ENCODE measurements at places on chromosomes 2 and 18.

- no peak for DNase-seq
These were observed 36.7 kb downstream of the ADCYAP1 start for GRCh38 chr18:941331-941730.

GRCh38 chr2:26355038-26355995 lies 8.7 kb upstream of the ADGRF3 start:
- no peak for DNase-seq

GRCh38 chr2:96655526-96655925 lies 13.0 kb downstream of the FER1L5 start:
- DNase-seq, result no peak

DNA sequence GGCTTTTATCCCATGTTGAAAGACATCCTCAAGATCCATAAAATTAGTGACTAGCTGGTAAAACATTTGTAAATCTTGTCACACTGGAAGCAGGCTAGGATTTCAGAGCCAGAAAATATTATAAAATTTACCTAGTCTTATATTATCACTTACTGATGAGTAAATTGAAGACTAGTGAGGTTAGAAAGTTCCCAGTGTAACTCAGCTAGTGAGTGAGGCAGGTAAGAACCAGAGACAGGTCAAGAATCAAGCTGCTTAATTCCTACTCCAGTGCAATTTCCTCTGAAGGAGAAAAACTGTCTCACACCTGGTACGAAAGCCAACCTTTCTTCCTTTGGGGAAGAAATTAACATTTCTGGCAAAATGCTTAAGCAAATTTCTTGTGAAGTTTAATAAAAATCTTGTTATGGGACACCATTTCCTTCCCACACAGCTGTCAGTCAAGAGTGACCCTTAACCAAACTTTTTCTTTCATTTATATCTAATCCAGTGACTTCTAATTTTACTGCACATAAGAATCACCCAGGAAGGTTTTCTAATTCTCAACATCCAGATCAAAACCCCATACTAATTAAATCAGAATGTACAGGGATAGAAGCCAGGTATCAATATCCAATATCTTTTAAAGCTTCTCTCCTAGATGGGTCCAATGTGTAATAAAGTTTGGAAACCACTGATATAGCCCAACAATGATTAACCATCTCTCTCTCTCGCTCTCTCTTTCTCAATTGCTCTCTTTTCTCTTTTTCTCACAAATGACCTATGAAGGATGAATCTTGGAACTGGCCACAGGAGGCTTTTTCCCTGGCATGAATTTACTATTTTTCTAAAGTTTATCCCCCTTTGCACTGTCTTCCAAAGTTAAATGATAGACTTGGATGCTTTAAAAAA lies 264.3 kb upstream of the SLC39A10 start:
- DNase-seq, result no peak

GRCh38 chr2:55051026-55051866 lies 995 bp upstream of the RTN4 start:
- DNase-seq, result no peak

- DNase-seq, result no peak
These were observed 205.1 kb downstream of the CTIF start for GRCh38 chr18:48743886-48744285.

DNA sequence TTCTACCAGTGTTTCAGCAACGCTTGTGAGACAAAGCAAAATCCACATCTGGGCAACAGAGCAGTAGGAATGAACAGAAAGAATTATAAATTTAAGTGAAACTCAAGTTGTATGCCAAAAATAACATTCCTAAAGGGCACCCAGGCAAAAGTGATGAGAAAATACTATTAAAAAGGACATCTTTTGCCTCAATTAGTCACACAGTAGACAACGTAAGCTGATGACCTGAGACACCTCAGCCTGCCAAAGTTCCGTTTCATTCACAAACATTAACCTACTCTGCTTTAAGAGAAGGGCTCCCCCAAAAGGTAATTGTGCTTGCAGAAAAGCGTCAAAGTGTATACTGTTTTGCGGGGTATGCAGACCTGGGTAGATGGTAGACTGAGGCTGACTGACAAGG lies 7.2 kb downstream of the HDLBP start:
- no peak for DNase-seq

DNA sequence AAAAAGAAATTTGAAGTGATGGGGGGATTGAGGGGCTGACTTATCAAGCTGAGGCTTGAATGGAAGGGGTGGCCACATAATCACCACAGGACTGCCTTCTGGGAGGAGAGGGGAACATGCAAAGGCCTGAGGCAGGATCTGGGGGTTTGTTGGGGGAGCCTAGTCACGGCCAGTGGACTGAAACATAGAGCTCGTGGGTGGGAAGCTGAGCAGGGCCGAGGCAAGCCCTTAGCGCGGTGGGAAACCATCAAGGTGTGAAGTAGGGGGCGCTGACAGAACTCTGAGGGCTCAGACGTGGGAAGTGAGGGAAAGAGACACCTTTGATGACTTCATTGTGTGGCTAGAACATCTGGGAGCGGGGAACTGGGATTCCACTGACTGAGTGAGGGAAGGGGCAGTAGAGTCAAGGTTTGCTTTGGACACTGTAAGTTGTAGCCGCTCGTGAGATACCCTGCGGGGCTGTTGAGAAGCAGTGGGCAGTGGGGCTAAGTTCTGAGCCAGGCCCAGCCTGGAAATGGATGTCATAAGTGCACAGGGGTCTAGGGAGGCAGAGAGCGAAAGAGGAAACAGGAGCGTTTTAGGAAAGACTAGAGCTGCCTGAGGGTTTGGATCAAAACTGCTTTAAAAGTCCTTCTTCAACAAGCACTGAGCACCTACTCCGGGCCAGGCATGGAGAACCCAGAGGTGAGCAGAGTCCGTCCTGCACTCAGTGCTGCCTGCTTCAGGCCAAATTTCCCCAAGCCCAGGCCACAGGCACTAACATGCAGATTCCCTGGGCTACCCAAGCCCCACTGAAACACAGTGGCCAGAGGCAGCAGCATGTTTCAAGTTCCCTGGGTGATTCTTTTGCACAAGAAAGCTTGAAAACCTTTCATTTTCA lies 686 bp upstream of the SNORC start:
- no peak for DNase-seq

- no peak for DNase-seq
These were observed 163.9 kb downstream of the GFPT1 start for GRCh38 chr2:69222953-69223658.

GRCh38 chr18:55863876-55864275 lies 275.9 kb upstream of the TCF4 start:
- no peak for DNase-seq

Data from GM12891 (cell line).